ENCODE measurements at places on chromosomes 12 and 14.
A peak's percentile ranks its signal among the peaks of the same experiment; 100 is the strongest.

- no peak for DNase-seq
These were observed 51.3 kb downstream of the CCDC85C start for GRCh38 chr14:99552572-99553216.

- no peak for DNase-seq
These were observed 157.9 kb upstream of the ABCD2 start for GRCh38 chr12:39777465-39777864.

DNA sequence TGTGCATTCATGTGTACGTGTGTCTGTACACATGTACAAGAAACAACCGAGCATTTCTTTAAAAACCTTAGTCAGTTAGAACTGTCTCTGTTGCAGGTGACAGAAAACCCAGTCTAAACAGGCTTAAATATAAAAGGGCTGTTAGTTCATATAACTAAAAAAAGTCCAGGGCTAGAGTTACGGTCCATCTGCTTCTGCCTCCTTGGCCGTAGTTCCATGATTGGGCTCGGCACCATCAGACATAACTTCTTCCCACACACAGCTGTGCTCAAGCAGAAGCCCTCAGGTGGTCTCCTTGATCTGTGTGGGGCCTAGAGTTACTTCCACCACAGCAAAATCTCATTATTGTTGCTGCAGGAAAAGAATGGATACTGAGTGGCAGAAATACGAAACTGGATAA lies 34.6 kb downstream of the CKB start:
- no peak for DNase-seq

DNA sequence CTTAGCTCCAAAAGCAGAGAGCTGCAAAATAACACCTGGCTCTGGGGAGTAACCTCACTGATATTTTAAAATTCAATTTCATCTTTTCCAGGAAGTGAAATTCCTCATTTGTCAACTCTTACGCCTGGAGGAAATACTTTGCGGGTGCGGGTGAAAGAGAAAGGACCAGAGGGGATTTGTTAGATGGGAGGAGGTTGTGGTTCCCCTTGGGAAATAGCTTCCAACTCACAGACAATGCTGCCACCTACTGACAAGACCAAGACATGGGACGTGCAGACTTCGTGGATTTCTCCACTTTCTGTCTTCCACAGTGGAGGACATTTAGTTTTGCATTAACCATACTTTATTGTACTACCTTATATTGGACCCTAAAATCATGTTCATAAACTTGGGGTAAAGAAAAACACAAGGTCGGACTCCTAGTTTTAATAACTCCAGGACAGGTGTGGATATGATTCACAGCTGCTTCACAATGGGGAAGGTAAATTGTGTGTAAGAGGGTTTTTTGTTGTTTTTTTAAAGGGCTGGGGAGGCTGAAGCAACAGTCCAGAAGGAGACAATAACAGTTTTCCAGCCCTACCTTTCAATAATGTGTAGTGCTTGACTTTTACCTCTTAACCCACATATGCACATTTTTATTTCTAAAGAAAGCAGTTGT lies 10.8 kb downstream of the FBXL14 start:
- DNase-seq: peak; percentile 91

- no peak for DNase-seq
These were observed 12.9 kb upstream of the TNFRSF1A start for GRCh38 chr12:6354495-6355393.

GRCh38 chr12:104042580-104042979 lies 7.4 kb downstream of the GLT8D2 start:
- DNase-seq: no peak

DNA sequence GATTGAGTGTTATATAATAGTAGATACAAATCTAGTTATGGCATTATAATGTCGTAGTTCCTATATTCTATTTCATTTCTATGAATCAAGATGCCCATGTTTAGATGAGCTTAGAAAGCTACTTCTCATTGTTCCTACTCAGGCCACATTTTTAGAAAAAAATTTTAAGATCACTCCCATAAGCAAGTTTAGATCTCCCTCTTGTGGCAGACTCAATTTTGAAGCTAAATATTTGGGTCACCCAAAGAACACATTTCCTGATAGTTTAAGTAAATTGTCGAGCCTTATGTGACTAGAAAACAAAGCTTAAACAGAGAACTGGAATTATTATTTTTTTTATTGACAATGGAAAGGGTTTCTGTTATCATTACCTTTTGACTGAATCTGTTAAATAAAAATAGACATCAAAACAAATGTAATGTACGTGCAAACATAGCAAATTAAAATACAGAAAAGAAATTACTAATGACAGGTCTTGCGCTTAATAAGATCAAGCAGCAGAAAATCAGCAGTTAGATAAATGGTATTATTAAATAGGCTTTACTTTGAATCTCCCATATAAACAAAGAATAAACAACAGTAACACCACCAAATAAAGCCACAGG lies 180.2 kb downstream of the ACSS3 start:
- peak; percentile 58 for DNase-seq

GRCh38 chr12:85825746-85826145 lies 10.5 kb downstream of the RASSF9 start:
- DNase-seq: no peak

DNA sequence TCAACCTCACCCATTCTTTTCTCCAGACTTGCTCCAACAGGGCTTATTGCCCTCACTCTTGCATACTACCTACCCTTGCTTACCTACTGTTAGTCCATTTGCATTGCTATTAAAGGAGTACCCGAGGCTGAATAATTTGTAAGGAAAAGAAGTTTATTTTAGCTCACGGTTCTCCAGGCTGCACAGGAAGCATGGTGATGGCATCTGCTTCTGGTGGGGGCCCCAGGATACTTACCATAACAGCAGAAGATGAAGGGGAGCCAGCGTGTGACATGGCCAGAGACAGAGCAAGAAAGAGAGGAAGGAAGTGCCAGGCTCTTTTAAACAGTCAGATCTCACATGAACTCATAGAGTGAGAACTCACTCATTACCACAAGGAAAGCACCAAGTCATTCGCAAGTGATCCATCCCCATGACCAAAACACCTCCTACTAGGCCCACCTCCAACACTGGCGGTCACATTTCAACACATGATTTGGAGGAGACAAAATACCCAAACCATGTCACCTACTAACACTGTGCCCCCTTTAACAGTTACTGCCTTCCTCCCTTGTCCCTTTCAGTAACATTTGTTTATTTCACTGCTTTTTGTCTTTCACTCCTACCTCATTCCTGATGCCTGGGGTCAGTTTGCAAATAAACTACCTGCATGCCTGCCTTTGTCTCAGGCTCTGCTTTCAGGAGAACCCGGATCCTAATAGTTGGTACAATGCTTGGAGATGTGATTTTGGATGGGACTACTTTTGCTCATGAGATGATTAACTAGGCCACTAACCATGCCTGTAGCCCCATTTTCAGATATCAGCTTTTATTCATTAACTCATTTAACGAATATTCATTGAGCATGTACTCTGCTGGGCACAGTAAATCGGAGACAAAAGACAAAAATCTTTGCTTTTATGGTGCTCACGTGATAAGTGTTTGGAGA lies 41.6 kb upstream of the CSRP2 start:
- DNase-seq: no peak

DNA sequence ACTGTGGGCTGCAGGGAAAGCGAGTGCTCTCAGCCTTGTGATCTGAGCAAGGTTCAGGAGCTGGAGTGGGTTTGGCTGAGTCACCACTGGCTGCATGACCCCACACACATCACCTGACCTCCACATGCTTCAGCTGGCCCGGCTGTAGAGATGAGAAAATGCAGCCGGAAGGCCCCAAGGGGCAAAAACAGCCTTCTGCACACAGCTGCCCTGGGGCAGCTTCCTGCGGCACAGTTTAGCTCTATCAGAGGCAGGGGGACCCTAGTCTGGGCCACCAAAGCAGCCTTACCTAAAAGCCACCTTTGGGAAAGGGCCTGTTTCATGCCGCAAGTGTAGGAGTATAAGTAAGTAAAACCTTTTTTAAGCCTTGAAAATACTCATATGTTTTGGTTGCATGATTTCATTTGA lies 123.3 kb downstream of the SSPN start:
- DNase-seq: peak; percentile 95

DNA sequence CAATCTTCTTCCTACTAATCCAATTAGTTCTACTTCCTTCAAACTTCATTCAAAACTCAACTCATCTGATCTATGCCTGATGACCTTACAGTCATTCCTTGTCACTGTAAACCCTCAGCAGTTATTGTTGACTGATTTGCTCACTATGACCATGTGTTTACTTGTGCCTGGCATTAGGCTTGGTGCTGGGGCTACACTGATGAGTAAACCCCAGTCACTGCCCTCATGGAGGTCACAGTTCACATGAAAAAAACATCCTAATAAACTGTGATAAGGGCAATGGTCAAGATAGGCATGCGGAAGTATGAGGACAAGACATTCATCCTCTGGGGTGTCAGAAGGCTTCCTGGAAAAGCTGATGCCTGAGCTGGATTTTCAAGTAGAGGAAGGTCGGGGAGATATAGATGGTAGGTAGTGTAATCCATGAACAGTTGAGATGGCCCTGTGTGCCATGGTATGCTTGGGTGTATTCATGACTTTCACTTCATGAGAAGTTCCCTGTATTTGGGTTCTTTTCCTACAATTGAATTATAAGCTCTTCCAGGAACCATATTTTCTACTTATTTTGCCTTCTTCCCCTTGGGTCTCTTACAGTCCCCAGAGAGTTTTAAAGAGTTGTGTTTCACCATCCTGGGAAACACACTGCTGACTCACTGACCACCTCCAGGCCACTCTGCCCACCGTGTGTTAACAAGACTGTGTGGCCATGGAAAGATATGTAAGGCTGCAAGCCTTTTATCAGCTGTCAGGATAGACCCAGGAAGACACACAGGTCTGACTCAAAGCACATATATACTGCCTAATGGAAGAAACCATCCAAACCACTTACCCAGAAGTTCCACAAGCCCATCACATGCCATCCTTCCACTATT lies 38.7 kb upstream of the DUSP6 start:
- peak; percentile 90 for DNase-seq

DNA sequence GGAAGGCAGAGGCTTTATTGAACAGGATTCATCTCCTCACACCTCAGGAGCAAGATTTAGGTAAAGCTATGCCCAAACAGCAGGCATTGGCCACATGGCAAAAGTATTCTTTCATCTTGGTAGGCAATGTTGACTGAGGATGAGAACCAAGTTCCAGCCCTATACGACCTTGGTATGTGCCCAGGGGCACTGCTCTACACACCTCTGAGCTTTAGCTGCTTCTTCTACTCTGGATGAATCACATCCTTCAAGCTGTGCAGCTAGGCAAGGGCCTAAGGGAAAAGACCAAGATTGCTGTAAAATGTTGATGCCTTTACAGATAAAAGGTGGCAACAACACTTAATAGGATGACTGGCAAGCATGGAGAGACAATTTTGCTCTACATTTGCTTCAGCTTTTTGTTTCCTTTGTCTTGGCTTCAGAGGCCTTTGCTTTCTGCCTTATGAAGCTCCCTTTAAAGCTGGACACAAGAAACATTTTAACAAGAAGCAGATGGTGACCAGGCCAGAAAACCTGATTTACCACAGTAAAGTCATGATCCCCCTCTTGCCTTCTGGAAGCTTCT lies 183.3 kb upstream of the KITLG start:
- no peak for DNase-seq

DNA sequence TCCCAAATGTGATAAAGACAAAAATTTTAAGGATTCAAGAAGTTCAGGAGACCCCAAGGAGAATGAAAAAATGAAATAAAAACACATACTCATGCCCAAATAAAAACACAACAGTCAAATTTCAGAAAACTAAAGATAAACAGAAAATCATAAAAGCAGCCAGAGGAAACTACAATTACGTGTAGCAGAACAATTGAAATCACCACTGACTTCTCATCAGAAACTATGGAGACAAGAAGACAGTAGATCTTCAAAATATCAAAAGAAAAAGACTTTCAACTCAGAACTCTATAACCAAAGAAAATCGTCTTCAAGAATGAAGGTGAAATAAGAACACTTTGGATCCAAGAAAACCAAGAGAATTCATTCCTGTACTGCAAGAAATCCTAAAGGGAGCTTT lies 54.9 kb downstream of the DIO3 start:
- DNase-seq: no peak

- no peak for DNase-seq
These were observed 21.0 kb downstream of the C12orf75 start for GRCh38 chr12:105351523-105351922.

GRCh38 chr12:97181571-97182265 lies 274.7 kb downstream of the NEDD1 start:
- DNase-seq: peak; percentile 21

- no peak for DNase-seq
These were observed 8.6 kb upstream of the PIP4K2C start for GRCh38 chr12:57582440-57582839.

DNA sequence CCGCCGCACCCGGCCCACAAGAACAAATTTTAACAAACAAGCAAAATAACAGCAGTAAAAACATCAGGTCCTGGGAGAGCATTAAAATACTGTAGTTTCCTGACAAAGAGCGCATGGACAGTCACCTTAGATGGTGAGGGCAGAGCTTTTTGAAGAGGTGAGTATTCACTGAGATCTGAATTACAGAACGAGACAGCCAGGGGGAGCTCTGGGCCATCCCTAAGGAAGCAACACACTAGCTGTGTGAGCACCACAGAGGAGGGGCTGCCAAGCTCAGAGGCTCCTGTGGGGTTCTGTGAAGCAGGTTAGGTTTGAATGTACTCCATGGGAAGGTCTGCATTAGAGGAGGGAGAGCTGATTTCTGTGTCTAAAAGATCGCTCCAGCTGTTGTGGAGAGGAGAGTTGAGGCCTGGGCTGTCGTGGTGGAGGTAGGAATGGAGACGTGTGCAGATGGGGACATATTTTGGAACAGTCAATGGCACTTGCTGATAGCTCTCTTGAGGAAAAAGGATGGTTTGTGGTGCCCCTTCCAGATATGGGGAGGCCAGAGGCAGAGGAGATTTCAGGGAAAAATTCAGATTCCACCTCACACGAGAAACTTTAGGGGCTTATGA lies 72.9 kb downstream of the TRAFD1 start:
- DNase-seq: peak; percentile 69

DNA sequence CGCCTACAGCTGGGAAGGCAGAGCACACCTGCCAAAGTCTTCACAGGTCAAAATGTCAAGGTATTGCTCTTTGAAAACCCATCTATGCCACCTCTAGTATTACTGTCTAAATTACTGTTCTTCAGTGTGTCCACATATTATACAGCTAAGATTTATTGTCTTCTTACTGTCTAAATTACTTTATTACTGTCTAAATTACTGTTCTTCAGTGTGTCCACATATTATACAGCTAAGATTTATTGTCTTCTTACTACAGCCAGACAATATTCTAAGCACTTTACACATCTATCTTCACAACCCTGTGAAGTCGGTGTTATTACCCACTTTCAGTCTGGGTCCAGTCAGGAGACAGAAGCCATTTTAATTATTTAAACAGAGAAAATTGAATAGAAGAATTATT lies 173.9 kb downstream of the MYRFL start:
- no peak for DNase-seq

Measured in iris pigment epithelial cell (primary cell).